ENCODE measurements at places on chromosomes 2 and 18. TPM values are rescaled to one million over a fixed set of nuclear protein-coding genes. Genes with fewer than 3 reads are reported as not detected.

Gene ATF2
- 44.4 TPM for total RNA-seq

Gene MARCO
- total RNA-seq = not detected

Gene SLC9A4
- total RNA-seq = not detected

Gene SP140
- not detected for total RNA-seq

Gene MPP4
- 2.0 TPM for total RNA-seq

Gene ANKRD30BL
- not detected for total RNA-seq

Gene SIX3
- total RNA-seq = not detected
